ENCODE measurements at places on chromosomes 6 and 20.

DNA sequence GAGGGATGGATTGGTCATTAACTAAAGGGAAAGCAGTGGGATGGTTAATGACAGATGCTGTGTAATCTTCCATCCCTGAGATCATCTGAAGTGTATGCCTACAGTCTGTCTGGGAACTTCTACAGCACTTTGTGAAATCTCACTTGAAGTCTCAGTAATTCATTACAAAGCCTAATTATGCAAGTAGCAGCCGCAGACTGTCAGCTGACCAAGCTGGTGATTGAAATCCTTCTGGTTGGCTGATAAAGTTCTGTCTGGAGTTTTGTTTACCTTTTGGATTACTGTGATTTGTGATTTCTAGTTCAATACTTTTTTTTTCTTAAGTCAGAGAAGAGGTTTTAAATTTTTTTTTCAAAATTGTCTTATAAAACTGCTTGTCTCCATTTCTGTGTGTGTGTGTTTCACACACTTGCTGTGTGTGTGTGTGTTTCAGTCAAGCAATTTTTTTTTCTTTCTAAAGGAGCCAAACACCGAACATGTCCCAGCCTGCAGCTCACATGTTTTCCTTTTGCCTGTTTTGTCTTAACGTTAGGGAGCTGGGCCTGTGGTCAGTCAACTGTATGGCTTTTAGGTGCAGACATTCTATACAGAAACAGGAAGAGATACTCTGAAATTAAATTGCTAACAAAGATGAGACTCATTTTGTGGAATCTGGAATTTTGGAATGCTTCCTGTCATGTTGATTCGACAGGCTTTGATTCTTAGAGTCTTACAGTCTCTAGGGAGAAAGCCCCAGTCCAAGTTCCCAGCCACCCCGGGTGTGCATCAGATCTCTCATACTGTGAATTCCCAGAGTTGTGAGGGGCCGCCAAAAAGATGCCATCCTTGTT lies 28.5 kb upstream of the ADGRF4 start:
- DNase-seq: peak; percentile 21

GRCh38 chr6:118725944-118726343 lies 74.6 kb upstream of the CEP85L start:
- DNase-seq: no peak

- no peak for DNase-seq
These were observed 2.9 kb upstream of the COL21A1 start for GRCh38 chr6:56250266-56250665.

DNA sequence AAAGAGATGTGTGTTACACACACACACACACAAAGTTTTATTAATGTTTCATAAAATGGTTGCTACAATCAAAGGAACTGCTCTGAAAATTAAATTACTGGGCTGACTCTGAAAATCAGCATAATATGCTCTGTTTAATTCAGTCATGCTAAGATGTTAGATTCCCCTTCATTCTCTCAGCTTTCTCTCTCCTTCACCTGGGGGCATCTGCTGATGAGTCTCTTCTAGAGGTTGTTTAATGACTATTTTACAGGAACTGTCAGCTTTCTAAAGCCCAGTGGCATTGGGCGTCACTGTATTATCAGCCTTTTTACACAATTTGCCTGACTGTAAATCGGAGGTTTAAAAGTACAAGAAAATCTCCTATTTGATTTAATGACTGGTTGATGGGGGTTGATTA lies 559.7 kb upstream of the POU3F2 start:
- peak; percentile 13 for DNase-seq

DNA sequence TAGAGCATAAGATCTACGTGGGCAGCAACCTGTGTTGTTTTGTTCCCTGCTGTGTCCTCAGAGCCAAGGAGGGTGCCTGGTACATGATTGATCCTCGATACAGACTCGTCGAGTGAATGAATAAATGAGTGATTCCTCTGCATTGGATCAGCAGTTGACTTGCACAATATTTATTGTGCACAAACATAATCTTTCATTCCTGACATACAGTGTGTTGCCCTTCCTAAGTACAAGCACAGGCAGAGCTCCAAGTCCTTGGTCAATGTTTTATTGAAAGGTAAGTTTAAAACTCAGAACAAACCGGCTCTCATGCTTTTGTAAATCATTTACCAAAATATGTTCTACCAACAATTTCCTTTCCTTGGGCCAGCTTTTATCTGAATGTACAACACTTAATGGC lies 57.4 kb downstream of the STMND1 start:
- DNase-seq: no peak

GRCh38 chr6:148250975-148251685 lies 91.5 kb upstream of the SASH1 start:
- DNase-seq: peak; percentile 31

- peak; percentile 16 for DNase-seq
These were observed 118.5 kb downstream of the GFRAL start for GRCh38 chr6:55445648-55446204.

DNA sequence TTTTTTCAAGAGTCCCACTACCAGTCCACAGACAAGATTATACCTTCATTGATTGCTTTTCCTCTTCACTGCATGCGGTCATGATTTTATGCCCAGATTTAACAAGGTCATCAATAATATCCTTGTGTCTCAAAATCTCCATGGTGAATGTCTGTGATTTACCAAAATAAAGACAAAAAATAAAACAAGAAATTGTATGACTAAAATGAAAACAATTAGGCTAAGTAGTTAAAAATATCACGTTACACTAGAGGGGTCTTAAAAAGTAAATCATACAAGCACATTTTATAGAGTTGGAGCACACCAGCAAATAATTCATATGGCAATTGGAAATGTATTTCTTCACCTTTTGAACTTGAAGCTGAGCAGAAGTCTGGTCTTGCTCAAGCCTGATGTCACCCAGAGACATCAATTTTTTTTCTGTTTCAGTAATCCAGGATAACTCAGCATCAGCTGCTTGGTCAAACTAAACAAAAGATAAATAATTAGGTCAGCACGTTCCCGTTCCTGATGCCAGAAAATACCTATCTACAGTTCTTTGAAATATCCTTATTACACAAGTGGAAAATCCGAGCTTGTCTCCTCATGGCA lies 125.4 kb downstream of the DST start:
- DNase-seq: peak; percentile 98

DNA sequence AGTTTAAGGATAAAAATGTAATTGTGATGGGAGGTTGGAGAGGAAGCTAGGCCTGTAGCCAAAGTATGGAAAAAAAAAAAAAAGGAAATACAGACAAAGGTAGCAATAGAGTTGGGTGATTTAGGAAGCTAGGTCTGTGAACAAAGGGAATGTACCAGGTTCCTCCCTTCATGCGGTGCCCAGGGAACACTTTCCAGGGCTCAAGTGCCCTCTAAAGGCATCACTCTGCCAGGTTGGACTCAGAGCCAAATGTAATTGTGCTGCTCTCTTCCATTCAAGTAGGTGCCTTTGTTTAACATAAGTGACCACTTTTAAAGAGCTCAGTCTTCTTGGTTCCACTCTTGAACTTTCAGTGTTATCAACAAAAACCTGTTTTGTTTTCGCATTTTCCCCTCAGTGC lies 159.7 kb upstream of the AHI1 start:
- peak; percentile 61 for DNase-seq

DNA sequence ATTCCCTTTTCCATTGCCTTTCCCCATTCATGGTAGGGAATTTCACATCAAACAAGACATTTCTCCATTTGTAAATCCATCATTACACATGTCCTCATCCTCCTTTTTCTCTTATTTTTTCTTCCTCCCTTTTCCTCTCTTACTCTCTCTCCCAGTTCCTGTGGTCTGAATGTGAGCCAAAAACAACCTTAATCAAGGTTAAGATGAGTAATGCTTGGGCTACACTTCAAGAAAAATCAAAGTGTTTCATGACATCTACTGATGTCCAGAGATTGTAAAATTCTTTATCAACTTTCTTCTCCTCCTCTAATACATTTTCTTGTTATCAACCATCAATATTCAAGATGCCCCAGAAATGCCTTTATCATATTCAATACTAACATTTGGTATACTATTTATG lies 208.0 kb upstream of the PRND start:
- DNase-seq: no peak

GRCh38 chr6:45002390-45003105 lies 325.6 kb upstream of the RUNX2 start:
- DNase-seq: no peak

DNA sequence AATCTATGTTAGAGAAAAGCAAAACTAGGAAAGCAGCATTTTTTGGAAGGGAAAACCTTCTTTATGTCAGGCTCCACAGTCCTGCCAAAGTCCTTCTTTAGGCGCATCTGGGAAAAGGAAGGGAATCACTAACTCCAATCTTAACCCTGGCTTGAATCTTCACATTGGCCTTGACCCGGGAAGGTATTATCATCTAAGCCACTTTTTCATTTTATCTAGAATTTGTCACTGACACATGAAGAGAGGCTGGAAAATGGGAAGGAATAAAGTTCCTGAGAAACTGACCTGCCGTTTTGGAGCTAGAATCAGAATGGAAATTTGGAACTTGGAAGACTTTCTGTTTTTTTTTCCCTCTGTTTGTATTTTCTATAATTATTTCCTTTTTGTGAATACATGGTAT lies 53.4 kb upstream of the UTRN start:
- DNase-seq: no peak

- no peak for DNase-seq
These were observed 4.6 kb upstream of the GJB7 start for GRCh38 chr6:87333591-87334181.

GRCh38 chr6:40852779-40853373 lies 186.1 kb downstream of the UNC5CL start:
- DNase-seq: no peak

DNA sequence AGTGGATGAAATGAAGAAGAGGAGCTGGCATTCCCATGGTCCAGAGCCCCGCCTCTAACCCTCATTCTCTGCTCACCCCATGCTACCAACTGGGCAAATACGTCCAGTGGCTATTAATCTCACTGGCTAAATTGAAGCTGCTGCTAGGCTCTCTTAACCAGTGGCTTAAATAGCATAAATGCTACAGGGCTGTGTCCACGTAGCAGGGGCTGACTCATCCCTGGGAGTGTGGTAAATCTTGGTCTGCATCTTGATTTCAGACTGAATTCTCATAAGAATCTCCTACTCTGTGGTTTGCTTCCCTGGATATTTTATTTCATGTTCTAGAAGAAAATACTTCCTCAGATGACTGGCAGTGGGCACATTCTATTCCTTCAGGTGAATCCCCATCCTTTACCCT lies 193.1 kb upstream of the ARG1 start:
- no peak for DNase-seq

GRCh38 chr20:41183391-41183790 lies 46.0 kb downstream of the PLCG1 start:
- no peak for DNase-seq

- no peak for DNase-seq
These were observed 34.1 kb upstream of the LAMA4 start for GRCh38 chr6:112288475-112288874.

Data from NCI-H1417 (cell line).